ENCODE measurements at places on chromosomes 2 and 18. TPM values are rescaled to one million over a fixed set of nuclear protein-coding genes. Genes with fewer than 3 reads are reported as not detected.

DRC1 gene
- 0.29 TPM for total RNA-seq

PAIP2B gene
- total RNA-seq = 3.0 TPM

LOXHD1 gene
- total RNA-seq = not detected

ANTXR1 gene
- total RNA-seq = not detected

DPP10 gene
- total RNA-seq = not detected

GRCh38 chr2:127537644-127538043 lies 2.2 kb downstream of the MYO7B start:
- H3K36me3 ChIP-seq = no peaks in the 10 kb centered on the region
- H3K27ac ChIP-seq = no peak overlapping the region
- no peak overlapping the region for H3K4me3 ChIP-seq

DNA sequence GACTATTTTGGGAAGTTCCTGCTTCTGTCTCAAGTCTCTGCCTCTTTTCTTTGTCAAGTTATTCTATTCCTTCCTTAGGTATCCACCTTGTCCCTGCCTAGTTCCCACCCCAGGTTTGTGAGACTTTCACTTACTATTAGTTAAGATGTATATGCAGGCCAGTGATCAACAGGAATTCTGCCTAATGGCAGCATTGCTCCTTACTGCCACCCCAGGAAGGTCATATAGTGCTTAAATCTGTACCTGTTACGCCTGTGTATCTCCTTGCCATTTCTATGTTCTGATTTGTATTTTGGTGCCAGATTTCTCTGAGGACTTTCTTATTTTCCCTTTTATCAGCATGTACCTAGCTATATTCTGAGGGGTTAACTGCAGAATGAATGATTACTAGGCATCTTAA lies 746.0 kb upstream of the TMEFF2 start:
- H3K27me3 ChIP-seq = no peaks in the 10 kb centered on the region
- DNase-seq = no peak
- no peaks in the 10 kb centered on the region for H3K36me3 ChIP-seq

GRCh38 chr18:23468753-23469459 lies 15.8 kb downstream of the RIOK3 start:
- peaks cover 29% of the 10 kb centered on the region for H3K36me3 ChIP-seq
- no peak overlapping the region for H3K4me3 ChIP-seq
- H3K27me3 ChIP-seq = no peaks in the 10 kb centered on the region
- H3K4me1 ChIP-seq = no peaks in the 10 kb centered on the region
- H3K27ac ChIP-seq = no peak overlapping the region
- DNase-seq = no peak

DNA sequence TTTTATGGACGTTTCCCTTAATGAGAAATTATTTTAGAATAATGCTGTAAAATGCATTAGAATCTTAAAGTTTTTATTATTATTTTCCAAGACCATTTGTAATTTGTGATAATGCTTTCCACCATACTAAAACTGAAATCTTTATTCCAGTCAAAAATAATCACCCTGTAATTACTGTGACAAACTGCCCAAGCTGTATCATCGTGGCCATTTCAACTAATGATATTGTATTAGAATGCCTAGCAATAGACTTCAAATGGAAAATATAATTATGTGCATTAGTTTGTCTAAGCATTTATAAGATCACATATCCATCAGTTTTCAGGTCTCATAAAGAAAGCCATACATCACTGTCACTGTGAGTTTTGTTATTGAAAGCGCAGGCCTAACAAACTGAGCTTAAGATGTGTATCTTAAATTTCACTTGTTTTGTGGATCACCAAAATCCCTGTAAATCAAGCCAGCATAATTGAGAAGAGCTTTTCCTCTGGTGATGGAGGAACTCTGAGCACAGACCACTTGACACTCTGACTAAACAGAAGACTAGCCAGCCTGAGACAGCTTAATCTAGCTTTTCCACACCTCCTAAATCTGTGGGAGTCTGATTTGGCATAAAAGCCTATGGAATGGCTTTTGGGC lies 1312.2 kb upstream of the ACVR2A start:
- H3K27me3 ChIP-seq = no peaks in the 10 kb centered on the region
- DNase-seq = no peak
- no peaks in the 10 kb centered on the region for H3K4me1 ChIP-seq
- H3K36me3 ChIP-seq = no peaks in the 10 kb centered on the region
- H3K27ac ChIP-seq = no peak overlapping the region

DNA sequence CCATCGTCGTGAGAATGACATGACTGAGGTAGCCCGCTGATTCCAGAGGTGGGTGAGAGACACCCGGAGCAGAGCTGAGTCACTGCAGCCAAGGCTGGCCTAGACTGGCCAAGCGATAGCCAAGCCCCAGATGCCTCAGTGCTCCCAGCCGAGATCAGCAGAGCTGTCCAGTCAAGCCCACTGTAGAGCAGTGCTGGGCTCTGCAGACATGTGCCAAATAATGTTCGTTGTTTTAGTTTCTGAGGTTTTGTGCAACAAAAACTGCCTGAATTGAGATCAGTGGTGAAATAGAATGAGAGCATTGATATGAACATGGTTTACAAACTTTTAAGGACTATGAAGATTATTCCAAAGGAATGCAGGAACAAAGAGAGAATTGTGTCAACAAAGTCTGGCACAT lies 42.1 kb downstream of the INSIG2 start:
- H3K27ac ChIP-seq = no peak overlapping the region
- no peak for DNase-seq
- no peaks in the 10 kb centered on the region for H3K27me3 ChIP-seq

- peak; percentile 37 for DNase-seq
- peak overlapping the region; percentile 27 for H3K27ac ChIP-seq
- H3K4me3 ChIP-seq = peak overlapping the region; percentile 57
- no peaks in the 10 kb centered on the region for H3K36me3 ChIP-seq
- no peaks in the 10 kb centered on the region for H3K27me3 ChIP-seq
These were observed 36.1 kb upstream of the MRPL33 start for GRCh38 chr2:27735263-27735904.

DNA sequence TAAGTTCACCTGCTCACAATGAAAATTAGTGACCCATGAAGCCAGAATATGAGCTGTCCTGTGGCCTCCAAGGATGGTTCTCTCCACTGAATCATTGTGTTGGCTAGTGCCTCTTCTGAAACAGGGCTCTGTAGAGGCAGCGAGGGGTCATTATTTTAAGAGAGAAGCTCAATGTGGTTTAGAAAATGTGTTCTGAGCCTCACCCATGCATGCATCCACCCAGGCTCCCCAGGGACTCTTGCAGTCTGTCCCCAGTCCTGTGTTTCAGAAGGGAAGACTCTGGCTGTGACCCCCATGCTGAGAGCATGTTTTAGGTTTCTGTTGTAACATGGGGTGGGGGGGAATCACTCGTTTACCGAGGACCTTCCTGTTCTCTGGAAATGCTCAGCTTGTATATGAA lies 135.2 kb downstream of the RNF144A start:
- H3K4me1 ChIP-seq = peaks cover 14% of the 10 kb centered on the region
- no peaks in the 10 kb centered on the region for H3K27me3 ChIP-seq
- no peak for DNase-seq

GRCh38 chr2:241862093-241862492 lies 3.4 kb upstream of the PDCD1 start:
- no peak overlapping the region for H3K4me3 ChIP-seq
- H3K27ac ChIP-seq = no peak overlapping the region
- H3K4me1 ChIP-seq = peaks cover 77% of the 10 kb centered on the region
- no peaks in the 10 kb centered on the region for H3K27me3 ChIP-seq
